ENCODE measurements at places on chromosomes 2 and 18. TPM values are rescaled to one million over a fixed set of nuclear protein-coding genes. Genes with fewer than 3 reads are reported as not detected.

Gene PARD6G
- total RNA-seq = 79.1 TPM

Gene FKBP1B
- 7.3 TPM for total RNA-seq

Gene PROKR1
- total RNA-seq = 0.13 TPM

Gene PPP1R1C
- not detected for total RNA-seq

Gene FEV
- total RNA-seq = not detected

Gene NYAP2
- total RNA-seq = 0.11 TPM

Gene REG1B
- not detected for total RNA-seq

Gene SAP130
- total RNA-seq = 17.9 TPM

Gene MSGN1
- total RNA-seq = not detected

Gene HOXD13
- not detected for total RNA-seq

Gene PTRHD1
- 53.3 TPM for total RNA-seq

Gene QPCT
- 58.5 TPM for total RNA-seq

Gene APCDD1
- 122 TPM for total RNA-seq

Gene TSPYL6
- not detected for total RNA-seq

Gene RNF144A
- total RNA-seq = 25.4 TPM

Gene C2orf69
- total RNA-seq = 12.2 TPM

Gene ANKRD62
- 0.16 TPM for total RNA-seq

Gene RAB6D
- total RNA-seq = 0.17 TPM

Gene STRADB
- 7.0 TPM for total RNA-seq

All from suprapubic skin (tissue), 4 donors.